Activated CD8-positive, alpha-beta T cell treated with anti-CD3 and anti-CD28 coated beads for 36 hours (primary cell): ENCODE measurements at places on chromosomes 13 and 19. TPM values are rescaled to one million over a fixed set of nuclear protein-coding genes. Genes with fewer than 3 reads are reported as not detected.

GRCh38 chr13:55528434-55528833 is 1612.3 kb upstream of the PRR20A start:
- no peak overlapping the region for H3K4me3 ChIP-seq
- no peak for DNase-seq
- H3K27ac ChIP-seq, result no peak overlapping the region
- no peaks in the 10 kb centered on the region for H3K4me1 ChIP-seq
- no peaks in the 10 kb centered on the region for H3K36me3 ChIP-seq
- no peaks in the 10 kb centered on the region for H3K27me3 ChIP-seq

- H3K4me1 ChIP-seq, result peaks cover 33% of the 10 kb centered on the region
- H3K36me3 ChIP-seq, result no peaks in the 10 kb centered on the region
- no peak overlapping the region for H3K4me3 ChIP-seq
- peak overlapping the region; percentile 66 for H3K27ac ChIP-seq
- peak; percentile 38 for DNase-seq
These were observed 56.8 kb upstream of the KLF12 start for GRCh38 chr13:74190999-74191398.

DNA sequence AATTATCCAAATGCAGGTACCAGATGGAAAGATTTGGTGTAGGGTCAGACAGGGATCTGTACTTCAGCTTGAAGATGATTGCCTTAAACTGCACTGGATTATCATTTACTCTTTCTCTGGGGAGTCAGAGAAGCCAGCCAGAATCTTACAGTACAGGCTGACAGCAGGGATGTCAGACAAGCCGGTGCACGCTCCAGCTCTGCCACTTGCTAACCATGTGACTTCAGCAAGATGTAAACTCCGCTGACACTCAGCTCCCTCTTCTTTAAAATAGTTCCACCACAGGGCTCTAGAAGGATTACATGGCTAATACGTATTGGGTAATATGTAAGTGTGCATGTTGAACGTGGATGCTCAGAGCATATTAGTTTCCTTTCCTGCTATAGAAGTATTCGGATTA is 251.4 kb upstream of the MAB21L1 start:
- DNase-seq, result no peak
- H3K4me1 ChIP-seq, result peaks cover 1% of the 10 kb centered on the region
- no peaks in the 10 kb centered on the region for H3K27me3 ChIP-seq
- no peaks in the 10 kb centered on the region for H3K36me3 ChIP-seq
- H3K27ac ChIP-seq, result no peak overlapping the region

- no peaks in the 10 kb centered on the region for H3K36me3 ChIP-seq
- DNase-seq, result no peak
- H3K27ac ChIP-seq, result no peak overlapping the region
- H3K4me1 ChIP-seq, result no peaks in the 10 kb centered on the region
These were observed 194.2 kb upstream of the TSHZ3 start for GRCh38 chr19:31543456-31543855.

DNA sequence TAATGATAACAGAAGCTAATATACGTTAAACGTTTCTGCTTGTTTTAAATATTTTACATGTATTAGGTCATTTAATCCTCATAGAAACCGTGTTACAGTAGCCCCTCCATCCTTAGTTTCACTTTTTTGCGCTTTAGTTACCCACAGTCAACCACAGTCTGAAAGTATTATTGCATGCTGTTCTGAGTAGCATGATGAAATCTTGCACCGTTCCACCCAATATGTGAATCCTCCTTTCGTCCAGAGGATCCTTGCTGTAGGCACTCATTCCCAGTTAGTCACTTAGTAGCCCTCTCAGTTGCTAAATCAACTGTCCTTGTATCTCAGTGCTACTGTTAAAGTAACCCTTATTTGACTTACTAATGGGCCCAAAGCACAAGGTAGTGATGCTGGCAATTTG is 257.8 kb downstream of the ENOX1 start:
- H3K27me3 ChIP-seq, result peaks cover 3% of the 10 kb centered on the region
- H3K36me3 ChIP-seq, result no peaks in the 10 kb centered on the region
- no peak overlapping the region for H3K4me3 ChIP-seq
- no peaks in the 10 kb centered on the region for H3K4me1 ChIP-seq
- no peak overlapping the region for H3K27ac ChIP-seq
- DNase-seq, result no peak

DNA sequence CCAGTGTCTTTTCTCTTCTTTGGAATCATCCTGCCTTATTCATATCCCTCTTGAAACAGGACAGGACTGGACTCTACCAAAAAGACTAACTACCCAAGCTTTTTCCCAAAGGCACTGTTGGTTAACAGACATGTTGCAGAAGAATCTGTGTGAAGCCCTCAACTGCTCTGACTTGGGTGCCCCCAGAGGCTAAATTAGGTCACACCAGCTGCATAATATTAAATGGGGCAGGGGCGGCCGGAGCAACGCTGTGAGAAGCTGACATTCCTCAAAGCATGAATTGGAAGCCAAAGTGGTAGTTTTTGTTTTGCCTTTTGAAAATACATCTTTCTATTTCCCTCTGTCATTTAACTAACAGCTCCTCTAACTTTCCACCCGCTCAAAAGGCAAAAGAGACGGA is 185.9 kb downstream of the LHFPL6 start:
- no peak for DNase-seq
- H3K4me1 ChIP-seq, result no peaks in the 10 kb centered on the region
- H3K27me3 ChIP-seq, result peaks cover 10% of the 10 kb centered on the region
- H3K36me3 ChIP-seq, result no peaks in the 10 kb centered on the region
- H3K27ac ChIP-seq, result no peak overlapping the region

DNA sequence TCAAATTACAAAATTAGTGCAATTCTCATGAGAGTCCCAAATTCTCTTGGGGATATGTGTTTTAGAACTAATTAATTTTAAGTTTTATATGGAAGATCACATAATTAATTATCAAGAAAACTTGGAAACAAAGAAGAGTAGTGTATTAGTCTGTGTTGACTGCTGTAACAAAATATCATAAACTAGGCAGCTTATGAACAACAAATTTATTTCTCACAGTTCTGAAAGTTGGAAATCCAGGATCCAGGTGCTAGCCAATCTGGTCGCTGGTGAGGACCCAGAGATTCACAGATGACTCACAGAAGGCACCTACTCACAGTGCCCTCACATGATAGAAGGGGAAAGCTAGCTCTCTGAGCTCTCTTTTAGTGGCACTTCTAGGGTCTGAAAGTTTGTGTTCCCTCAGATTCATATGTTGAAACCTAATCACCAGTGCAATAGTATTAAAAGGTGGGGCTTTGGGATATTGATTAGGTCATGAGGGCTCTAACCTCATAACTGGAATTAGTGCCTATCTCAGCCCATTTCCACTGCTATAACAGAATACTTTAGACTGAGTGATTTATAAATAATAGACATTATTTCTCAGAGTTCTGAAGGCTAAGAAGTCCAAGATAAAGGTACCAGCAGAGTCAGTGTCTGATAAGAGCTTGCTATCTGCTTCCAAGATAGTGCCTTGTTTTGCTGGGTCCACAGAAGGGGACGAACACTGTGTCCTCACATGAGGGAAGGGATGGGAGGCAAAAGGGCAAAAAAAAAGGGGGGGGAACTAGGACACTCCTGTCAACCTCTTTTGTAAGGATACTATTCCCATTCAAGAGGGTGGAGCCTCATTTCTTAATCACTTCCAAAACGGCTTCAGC is 1.5 kb upstream of the ARGLU1 start:
- peaks cover 38% of the 10 kb centered on the region for H3K36me3 ChIP-seq
- no peaks in the 10 kb centered on the region for H3K27me3 ChIP-seq
- H3K4me1 ChIP-seq, result peaks cover 38% of the 10 kb centered on the region
- DNase-seq, result peak; percentile 9
- no peak overlapping the region for H3K4me3 ChIP-seq

DNA sequence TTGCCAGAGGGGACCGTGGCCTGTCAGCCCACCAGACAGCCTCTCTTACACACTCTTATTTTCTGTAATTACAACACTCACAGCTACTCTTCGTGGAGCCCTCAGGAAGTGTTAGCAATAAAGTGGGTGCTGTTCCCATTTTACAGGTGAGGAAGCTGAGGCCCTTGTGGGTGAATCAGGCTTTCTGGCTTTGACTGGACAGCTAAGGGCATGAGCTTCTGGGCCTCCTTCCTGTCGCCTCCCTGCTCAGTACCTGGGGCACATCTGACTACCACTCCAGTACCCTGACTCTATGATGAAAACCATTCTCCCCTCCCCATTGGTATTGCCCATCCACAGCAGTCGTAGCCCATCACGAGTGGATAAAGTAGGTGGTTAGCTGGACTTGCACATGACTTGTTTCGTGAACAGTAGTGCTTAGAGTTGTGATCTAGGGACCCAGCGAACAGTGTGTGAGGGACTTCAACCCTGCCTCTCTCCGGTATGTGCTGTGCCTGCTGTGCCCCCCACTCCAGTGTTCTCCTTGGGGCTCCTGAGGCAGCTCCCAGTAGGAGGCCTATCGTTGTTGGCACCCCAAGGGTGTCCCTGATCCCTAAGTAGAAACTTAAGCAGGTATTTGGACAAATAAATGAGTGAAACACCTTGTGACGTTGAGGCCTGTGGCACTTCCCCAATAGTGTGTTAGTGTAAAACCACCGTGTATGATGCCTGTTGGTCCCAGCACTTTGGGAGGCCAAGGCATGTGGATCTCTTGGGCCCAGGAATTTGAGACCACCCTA is 38.6 kb downstream of the GATAD2A start:
- peaks cover 72% of the 10 kb centered on the region for H3K4me1 ChIP-seq
- H3K36me3 ChIP-seq, result peaks cover 31% of the 10 kb centered on the region
- no peak overlapping the region for H3K4me3 ChIP-seq
- peak overlapping the region; percentile 72 for H3K27ac ChIP-seq
- no peaks in the 10 kb centered on the region for H3K27me3 ChIP-seq

GRCh38 chr13:87851410-87851809 is 180.2 kb downstream of the SLITRK5 start:
- H3K36me3 ChIP-seq, result no peaks in the 10 kb centered on the region
- H3K4me3 ChIP-seq, result no peak overlapping the region
- no peaks in the 10 kb centered on the region for H3K4me1 ChIP-seq
- no peak for DNase-seq

- no peak overlapping the region for H3K27ac ChIP-seq
- no peaks in the 10 kb centered on the region for H3K4me1 ChIP-seq
- H3K27me3 ChIP-seq, result peaks cover 19% of the 10 kb centered on the region
- no peak for DNase-seq
These were observed 7.6 kb upstream of the COMP start for GRCh38 chr19:18798384-18799352.

- peak overlapping the region; percentile 87 for H3K27ac ChIP-seq
- peak overlapping the region; percentile 76 for H3K4me3 ChIP-seq
- no peak for DNase-seq
- peaks cover 7% of the 10 kb centered on the region for H3K36me3 ChIP-seq
These were observed 12.5 kb downstream of the ARRDC2 start for GRCh38 chr19:18020212-18021085.

GRCh38 chr19:41299046-41299754 is 10.8 kb upstream of the CCDC97 start:
- H3K27me3 ChIP-seq, result no peaks in the 10 kb centered on the region
- H3K4me1 ChIP-seq, result peaks cover 82% of the 10 kb centered on the region
- no peak for DNase-seq
- H3K27ac ChIP-seq, result peak overlapping the region; percentile 84
- peaks cover 80% of the 10 kb centered on the region for H3K36me3 ChIP-seq

- no peak overlapping the region for H3K27ac ChIP-seq
- H3K27me3 ChIP-seq, result peaks cover 23% of the 10 kb centered on the region
- no peaks in the 10 kb centered on the region for H3K4me1 ChIP-seq
These were observed 72.9 kb upstream of the UQCRFS1 start for GRCh38 chr19:29285878-29286277.

GRCh38 chr13:33692531-33692930 is 125.4 kb upstream of the RFC3 start:
- H3K27me3 ChIP-seq, result no peaks in the 10 kb centered on the region
- H3K4me1 ChIP-seq, result no peaks in the 10 kb centered on the region
- no peak overlapping the region for H3K4me3 ChIP-seq
- no peaks in the 10 kb centered on the region for H3K36me3 ChIP-seq

- H3K4me1 ChIP-seq, result no peaks in the 10 kb centered on the region
- no peak overlapping the region for H3K27ac ChIP-seq
- no peak overlapping the region for H3K4me3 ChIP-seq
- H3K36me3 ChIP-seq, result no peaks in the 10 kb centered on the region
These were observed 176.8 kb upstream of the PCDH20 start for GRCh38 chr13:61592489-61592888.

DNA sequence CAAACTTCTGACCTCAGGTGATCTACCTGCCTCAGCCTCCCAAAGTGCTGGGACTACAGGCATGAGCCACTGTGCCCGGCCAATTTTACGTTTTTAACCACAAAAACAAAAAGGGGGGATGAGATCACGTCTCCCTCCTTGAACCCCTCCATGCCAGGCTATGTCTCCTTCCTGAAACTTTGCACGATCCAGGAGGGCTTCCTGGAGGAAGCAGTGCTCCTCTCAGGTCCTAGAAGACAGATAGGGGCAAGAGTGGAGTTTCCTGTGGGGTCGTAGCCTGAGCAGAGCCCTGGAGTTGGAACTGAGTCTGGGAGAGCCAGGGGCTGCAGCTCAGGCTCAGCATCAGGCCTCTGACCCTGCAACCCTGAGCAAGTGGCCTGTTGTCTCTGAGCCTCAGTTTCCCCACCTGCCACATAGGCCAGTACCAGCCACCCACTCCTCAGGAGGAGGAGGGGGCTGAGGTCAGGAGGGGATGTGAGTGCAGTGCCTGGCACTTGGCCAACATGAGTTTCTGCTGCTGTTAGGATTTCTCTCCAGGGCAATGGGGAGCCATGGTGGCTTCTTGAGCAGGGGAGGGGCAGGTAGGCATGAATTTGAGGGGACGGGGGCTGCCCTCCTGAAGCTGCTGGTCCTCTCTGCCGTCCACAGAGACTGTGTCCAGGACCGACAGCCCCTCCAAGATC is 16.0 kb downstream of the APBA3 start:
- no peaks in the 10 kb centered on the region for H3K4me1 ChIP-seq
- DNase-seq, result no peak
- peaks cover 12% of the 10 kb centered on the region for H3K36me3 ChIP-seq
- H3K4me3 ChIP-seq, result no peak overlapping the region
- no peaks in the 10 kb centered on the region for H3K27me3 ChIP-seq

DNA sequence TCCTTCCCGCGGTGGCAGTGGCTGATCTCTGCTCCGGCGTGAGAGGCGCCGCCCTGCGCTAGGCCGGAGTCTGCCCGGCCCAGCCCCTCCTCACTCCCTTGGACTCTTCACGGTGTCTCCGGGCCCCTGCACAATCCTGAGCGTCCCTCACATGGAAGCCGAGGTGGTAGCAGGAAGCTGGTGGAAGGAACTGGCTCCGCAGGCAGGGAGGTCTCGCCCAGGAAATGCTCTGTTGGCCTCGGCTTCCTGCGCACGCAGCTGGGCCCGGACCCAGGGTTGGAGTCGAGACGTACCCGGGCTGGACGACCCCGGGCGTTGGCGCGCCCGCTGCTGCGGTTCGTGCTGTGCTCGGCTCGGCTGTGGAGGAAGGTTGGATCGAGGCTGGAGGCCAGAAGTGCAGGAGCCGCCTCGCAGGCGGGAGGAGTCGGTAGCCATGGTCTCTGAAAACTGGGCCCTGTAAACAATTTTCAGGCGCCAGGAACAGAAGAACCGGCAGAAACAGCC is 46.3 kb downstream of the ZNF724 start:
- H3K27me3 ChIP-seq, result no peaks in the 10 kb centered on the region
- H3K4me1 ChIP-seq, result no peaks in the 10 kb centered on the region
- H3K4me3 ChIP-seq, result no peak overlapping the region
- DNase-seq, result no peak

Gene RNF113B
- not detected for total RNA-seq

Gene IQCN
- 0.69 TPM for total RNA-seq

Gene F10
- not detected for total RNA-seq

Gene ACER1
- total RNA-seq, result not detected

Gene DNAAF3
- not detected for total RNA-seq

Gene HOMER3
- total RNA-seq, result 0.36 TPM

Gene F7
- 0.45 TPM for total RNA-seq

Gene PRTN3
- total RNA-seq, result not detected
